Stimulated activated CD4-positive, alpha-beta T cell treated with anti-CD3 and anti-CD28 coated beads, Interleukin-1b, Interleukin-23, amount 100 ng/mL, for 24 hours (primary cell): ENCODE measurements at places on chromosomes 12 and 14.

- DNase-seq = no peak
These were observed 126.8 kb upstream of the MAX start for GRCh38 chr14:65228956-65229747.

GRCh38 chr14:78851189-78851588 lies 681.0 kb downstream of the NRXN3 start:
- no peak for DNase-seq

DNA sequence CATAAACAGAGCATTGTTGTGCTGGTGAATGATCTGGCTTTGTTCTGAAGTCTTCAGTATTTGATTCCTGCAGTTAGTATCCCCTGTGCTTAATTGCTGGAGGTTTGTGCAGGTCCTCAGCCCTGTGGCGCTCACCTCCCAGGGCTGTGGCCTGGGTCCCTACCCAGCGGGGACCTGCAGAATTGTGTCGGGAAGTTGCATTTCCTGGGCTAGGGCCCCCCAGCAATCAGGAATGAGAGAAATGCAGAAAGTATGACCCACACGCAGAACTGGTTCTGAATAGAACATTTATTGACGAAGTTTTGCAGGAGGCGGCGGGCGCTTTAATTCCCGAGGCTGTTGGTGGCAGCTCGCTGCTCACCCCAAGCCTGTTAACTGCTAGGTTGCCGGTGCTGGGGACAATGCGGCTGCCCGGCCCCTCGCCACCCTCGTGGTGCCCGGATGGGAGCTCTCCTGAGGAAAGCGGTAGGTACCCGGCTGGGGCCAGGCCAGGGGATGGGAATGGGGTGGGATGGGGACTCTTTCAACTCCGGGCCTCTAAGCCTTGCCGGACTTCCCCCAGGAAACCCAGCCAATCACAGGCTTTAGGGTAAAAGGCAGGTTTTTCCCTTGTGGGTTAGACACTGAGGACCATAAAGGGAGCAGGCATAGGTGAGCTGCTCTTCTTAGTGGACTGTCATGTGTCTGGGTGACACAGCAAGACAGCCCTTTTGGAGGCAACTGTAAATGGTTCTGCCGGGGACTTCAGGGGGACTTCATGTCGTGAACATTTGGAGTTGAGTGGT lies 11.6 kb downstream of the PLEKHG3 start:
- no peak for DNase-seq

- no peak for DNase-seq
These were observed 187.3 kb downstream of the MIPOL1 start for GRCh38 chr14:37384870-37385596.

GRCh38 chr12:39779768-39780340 lies 160.3 kb upstream of the ABCD2 start:
- DNase-seq = no peak
